Tibial nerve (tissue), 4 donors: ENCODE measurements at places on chromosomes 6 and 20. TPM values are rescaled to one million over a fixed set of nuclear protein-coding genes. Genes with fewer than 3 reads are reported as not detected.

The LSM14B gene
- total RNA-seq: 23.8 TPM

The SYS1 gene
- total RNA-seq: 35.6 TPM

The CARMIL1 gene
- total RNA-seq: 43.5 TPM

The TFEB gene
- total RNA-seq: 21.8 TPM

The THBD gene
- total RNA-seq: 54.9 TPM

The SNX3 gene
- total RNA-seq: 167 TPM

The HNF4A gene
- not detected for total RNA-seq

The DLL1 gene
- total RNA-seq: 7.9 TPM

The SPATA25 gene
- total RNA-seq: 2.6 TPM

GRCh38 chr20:2022163-2022562 is 28.3 kb upstream of the PDYN start:
- no peak for DNase-seq

DNA sequence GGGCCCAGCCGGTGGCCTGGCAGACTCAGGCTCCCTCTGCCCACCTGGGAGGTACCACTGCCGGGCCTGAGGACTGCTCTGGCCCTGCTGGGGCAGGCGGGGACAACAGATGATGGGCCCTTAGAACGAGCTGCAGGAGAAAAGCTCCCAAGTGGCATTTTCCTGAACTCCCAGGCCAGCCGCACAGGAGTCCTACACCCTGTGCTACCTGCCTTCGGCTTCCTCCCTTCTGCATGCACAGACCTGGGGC is 41.3 kb downstream of the DSTN start:
- DNase-seq: no peak

DNA sequence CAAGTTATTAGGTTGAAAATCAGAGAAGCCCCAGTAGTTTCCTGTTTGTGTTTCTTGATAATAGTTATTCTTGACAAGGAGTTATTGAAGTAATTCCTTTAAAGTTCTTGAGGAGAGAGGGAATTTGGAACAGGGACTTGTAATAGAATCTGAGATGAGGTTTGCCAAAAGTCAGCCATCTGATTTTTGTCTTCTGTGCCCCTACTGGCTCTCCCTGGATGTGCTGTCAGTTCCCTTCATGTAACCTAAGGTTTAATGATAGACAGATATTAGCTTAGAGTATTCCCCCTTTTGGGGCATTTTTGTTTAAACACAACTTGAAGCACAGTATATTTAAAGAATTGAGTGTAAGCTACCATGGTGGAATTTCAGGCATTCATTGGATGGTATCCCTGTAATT is 71.4 kb downstream of the CARMIL1 start:
- DNase-seq: no peak

DNA sequence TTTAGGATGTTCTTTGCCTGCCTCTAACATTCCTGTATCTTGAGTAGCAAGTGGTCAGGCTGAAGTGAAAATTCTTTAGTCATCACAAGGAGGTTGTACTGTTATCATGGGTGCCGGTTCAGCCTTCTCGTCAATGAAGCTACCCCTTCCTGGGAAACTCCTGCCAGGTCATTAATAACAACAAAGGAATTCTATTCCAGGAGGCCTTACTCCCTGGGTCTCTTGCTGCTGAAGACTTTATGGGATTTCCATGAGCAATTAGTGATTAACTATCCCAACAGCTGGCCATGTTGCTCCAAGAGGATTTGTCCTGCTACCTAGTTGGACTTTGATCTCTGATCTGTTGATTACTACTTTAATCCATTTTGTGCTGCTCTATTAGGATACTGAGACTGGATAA is 62.7 kb upstream of the ELOVL5 start:
- no peak for DNase-seq

GRCh38 chr20:23970049-23970448 is 18.5 kb downstream of the GGTLC1 start:
- no peak for DNase-seq

- DNase-seq: no peak
Measured at GRCh38 chr6:160069459-160069858, 52.2 kb upstream of the SLC22A1 start.

GRCh38 chr6:88704980-88705379 is 258.4 kb downstream of the RNGTT start:
- no peak for DNase-seq

DNA sequence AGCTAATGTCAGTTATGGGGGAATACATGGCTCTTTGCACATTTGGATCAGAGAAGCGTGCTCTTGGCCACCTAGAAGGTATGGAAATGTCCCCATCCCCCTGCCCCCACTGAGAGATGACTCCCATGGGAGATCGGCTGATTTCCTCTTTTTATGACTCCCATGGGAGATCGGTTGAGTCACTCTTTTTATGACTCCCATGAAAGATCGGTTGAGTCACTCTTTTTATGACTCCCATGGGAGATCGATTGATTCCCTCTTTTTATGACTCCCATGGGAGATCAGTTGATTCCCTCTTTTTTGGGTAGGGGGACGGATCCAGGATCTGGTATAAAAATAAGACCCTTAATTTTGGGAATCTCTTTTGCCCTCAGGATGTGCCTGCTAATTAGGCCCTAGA is 10.3 kb upstream of the TAAR9 start:
- no peak for DNase-seq

DNA sequence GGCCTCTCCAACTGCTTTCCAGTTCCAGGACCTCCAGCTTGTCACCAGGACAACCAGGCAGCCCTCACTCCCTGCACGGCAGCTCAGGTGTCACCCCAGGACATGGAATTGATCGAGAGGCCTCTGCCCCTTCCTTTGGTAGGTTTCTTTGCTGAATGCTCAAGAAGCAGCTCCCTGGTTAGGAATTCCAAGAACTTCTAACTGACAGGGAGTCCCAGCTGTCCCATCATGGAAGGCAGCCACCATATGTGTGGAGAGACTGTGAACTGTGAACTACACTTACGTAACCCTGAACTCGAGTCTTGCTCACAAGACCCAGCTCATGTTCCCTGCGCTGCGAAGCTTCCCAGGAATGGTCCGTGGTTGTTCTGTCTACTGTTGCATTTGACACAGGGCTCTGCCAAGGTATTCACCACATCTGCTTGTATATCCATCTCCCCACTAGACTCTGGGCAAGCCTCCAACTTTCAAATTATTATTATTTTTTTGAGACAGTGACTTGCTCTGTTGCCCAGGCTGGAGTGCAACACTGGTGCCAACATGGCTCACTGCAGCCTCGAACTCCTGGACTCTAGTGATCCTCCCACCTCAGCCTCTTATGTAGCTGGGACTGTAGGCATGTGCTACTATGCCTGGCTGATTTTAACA is 35.7 kb downstream of the MGME1 start:
- DNase-seq: no peak

DNA sequence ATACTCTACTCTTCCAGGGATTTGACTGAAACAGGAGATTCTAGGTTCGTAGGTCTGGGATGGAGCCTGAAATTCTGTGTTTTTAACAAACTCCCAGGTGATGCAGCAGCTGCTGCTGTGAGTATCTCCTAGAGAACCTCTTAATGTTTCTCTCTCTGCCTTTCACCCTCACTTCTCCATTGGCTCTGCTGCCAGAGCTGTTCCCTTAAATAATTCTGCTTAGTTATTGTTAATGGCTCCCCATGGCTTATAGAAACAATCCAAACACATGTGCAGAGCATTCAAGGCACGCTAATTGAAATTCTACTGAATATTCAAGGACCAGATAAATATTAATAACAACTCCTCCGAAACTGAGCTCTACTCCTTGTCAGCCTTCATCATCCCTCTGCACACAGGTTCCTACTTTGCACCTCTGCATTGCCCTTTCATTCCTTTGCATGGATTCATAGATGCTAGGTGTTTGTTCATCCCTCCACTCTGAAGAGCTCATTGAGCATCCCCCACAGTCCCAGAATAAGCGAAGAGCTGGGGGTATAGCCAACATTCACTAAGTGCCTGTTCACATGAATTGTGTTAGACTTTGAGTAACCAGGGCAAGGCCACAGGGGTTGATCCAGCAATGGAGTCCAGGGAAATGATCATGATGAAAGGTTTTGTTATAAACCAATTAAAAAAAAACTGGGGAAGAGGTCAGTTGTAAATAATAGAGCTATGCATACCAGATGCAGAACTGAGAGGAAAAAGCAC is 488.4 kb upstream of the JAG1 start:
- DNase-seq: no peak

GRCh38 chr6:81933608-81934051 is 181.1 kb upstream of the TENT5A start:
- no peak for DNase-seq

DNA sequence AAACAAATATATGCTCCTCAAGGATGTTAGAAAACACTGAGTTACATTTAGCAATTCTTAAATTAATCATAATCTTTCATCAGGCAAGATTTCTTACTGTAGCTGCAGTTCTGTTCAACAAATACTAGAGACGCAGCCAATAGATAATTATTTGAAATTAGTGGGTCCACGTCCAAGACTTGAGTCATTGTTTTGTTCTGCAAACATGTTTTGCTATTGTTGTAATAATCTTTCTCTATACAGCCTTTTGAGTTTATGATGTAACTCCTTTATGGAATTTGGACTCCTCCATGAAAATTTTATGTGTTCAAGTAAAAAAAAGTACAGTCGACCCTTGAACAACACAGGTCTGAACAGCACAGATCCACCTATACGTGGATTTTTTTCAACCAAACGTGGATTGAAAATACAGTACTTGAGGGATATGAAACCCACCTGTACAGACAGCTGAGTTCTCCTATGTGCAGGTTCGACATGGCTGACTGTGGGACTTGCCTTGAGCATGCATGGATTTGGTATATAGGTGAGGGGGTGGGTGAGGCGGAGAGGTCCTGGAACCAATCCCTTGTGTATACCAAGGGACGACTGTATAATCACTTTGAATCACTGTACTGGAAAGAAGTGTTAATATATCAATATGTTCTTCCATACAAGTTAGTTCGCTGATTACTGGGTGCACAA is 41.3 kb upstream of the SLC22A16 start:
- DNase-seq: no peak

- DNase-seq: no peak
Measured at GRCh38 chr20:51062065-51062464, 39.2 kb upstream of the KCNG1 start.

DNA sequence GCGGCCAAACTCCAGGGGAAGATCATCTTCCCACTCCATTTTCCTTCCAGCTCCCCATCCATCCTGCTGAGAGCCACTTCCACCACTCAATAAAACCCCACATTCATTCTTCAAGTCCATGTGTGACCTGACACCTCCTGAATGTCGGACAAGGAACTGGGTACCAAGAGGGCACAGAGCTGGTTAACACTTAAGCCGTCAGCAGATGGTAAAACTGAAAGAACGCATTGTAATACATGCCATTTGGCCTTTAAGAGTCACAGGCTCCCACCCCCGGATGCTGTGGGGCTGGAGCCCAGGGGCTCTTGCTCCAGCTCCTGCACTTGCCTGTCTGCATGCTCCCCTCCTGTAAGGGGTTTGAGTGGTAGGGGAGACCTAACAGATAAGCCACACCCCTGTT is 753.9 kb downstream of the COL12A1 start:
- DNase-seq: no peak

DNA sequence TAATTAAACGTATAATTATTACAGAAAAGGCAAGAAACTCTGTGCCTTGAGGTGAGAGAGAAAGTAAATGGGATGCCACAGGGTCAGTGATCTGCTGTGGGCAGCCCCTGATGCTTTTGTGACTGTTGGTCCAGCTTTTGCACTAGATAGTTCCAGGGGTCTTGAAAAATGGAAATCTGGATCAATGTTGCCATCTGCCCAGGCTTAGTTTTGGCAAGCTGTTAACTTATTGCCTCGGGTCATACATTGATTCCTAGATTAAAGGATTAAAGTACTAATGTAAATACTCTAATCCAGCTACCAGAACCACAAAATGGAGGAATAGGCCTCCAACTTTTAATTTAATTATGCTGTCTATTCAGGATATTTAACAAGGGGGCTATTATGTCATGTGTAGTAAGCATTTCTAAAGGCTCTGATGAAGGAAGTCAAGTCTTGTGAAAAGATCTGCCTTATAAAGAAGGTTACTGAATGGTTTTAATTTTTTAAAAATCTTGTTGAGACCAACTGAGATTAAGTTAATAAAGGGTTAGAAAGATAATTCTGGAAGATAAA is 376.0 kb upstream of the HS3ST5 start:
- DNase-seq: no peak
